DMS79 (cell line): ENCODE measurements at places on chromosomes 12 and 14.

GRCh38 chr12:48640428-48640827, 41.6 kb downstream of the KANSL2 start:
- DNase-seq = no peak

GRCh38 chr12:53810950-53811349, 59.2 kb upstream of the CISTR start:
- DNase-seq = no peak

- DNase-seq = no peak
These were observed 120.3 kb upstream of the VASH1 start for GRCh38 chr14:76640923-76641395.

- no peak for DNase-seq
These were observed 101.0 kb downstream of the FOXG1 start for GRCh38 chr14:28867571-28867970.

DNA sequence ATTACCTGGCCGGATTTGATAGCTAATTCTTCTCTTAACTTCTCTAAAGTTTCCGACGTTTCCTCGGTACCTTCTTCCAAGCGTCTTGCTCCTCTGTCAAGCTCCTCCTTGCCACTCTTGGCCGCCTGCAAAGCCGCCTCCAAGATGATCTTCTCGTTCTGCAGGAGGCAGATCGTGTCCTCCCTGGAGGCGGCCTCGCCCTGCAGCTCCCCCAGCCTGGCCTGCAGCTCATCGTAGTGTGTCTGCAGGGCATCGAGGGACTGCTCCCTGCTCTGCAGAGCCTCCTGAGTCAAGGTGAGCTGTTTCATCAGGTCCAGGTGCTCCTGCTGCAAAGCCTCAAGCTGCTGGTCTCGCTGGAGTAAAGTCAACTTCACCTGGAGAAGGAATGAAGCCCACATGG, 32.8 kb downstream of the GOLGA3 start:
- DNase-seq = no peak

- DNase-seq = no peak
These were observed 212.6 kb downstream of the PTPRO start for GRCh38 chr12:15534874-15535273.
